ENCODE measurements at places on chromosomes 5 and 9. TPM values are rescaled to one million over a fixed set of nuclear protein-coding genes. Genes with fewer than 3 reads are reported as not detected.

ECM2 gene
- 0.39 TPM for total RNA-seq

GRCh38 chr5:42840269-42840668 lies 28.6 kb upstream of the SELENOP start:
- DNase-seq, result peak; percentile 33

DNA sequence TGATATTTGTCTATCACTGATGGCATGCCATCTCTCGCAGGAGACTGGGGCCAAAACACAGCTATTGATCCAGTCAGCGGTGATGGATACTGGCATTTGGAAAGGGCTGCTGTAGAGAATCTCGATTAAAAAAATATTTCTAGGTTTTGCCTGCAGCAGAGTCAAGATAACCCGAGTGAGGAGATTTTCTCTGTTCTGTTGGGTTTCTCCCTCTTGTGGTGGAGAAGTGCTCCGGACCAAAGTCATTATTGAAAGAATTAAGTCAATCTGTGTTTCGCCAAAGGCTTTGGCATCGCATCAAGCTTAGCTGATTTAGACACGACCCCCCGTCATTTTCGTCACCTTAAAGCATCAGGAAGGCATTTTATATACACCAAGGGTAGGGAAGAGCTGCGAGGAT lies 97.1 kb upstream of the IRX2 start:
- no peak for DNase-seq

TSLP gene
- not detected for total RNA-seq

DDX4 gene
- not detected for total RNA-seq

DNA sequence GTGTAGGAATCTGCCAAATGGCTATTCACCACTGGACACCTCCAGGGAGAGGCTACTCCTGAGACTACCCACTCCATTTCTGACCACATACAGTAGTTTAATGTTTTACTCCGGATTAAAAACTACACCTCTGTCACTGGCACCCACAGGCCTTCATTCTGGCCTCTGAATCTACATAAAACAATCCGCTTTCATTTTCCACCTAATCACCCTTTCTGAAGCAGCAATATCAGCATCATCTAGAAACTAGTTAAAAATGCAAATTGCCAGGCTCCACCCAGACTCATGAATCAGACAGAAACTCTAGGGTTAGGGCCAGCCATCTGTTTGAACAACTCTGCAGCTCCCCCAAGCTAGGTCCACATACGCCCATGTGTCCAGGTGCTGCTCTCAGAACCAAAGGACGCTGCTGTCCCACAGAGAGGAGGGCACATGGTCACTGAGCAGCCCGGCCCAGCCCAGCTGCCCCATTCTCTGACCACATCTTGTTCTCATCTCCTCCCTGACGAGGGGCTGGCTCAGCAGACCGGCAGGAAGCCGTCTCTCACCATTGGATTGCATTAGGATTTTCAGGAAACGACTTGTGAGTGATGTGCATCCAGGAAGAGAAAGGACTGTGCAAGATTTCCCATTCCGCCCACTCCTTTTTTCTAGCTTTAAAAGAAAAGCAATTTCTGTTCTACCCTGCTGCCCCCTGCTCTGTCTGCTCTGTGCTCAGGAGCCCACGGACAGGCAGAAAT lies 34.7 kb downstream of the ADAM19 start:
- peak; percentile 35 for DNase-seq

OTULINL gene
- total RNA-seq, result 23.2 TPM

GPSM1 gene
- total RNA-seq, result 58.2 TPM

- no peak for DNase-seq
These were observed 42.5 kb upstream of the PHF2 start for GRCh38 chr9:93533863-93534262.

SIL1 gene
- 100.0 TPM for total RNA-seq

TRUB2 gene
- total RNA-seq, result 36.2 TPM

CCNJL gene
- not detected for total RNA-seq

- no peak for DNase-seq
These were observed 97.5 kb downstream of the HSPA4 start for GRCh38 chr5:133149345-133149744.

BHMT2 gene
- total RNA-seq, result 0.27 TPM

EMB gene
- total RNA-seq, result not detected

- no peak for DNase-seq
These were observed 89.9 kb upstream of the MPDZ start for GRCh38 chr9:13369431-13369830.

SAXO1 gene
- total RNA-seq, result not detected

DNA sequence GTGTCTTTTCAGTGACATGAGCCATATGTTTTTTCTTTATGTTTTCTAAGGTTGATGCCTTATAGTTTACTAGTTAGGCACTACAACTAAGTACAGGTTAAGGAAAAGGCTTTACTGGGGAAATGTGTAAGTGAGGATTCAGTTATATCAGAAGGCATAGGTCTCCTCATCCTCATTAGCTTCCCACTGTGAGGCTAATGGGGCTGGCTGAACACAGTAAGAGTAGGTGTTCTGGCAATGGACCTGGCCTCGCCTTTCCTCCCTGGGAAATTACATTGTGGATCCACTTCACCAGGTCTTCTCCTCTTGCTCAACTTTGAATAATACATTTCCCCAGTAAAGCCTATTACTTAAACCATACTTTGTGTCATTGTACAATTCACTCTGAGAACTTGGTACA lies 225.5 kb downstream of the PTPRD start:
- no peak for DNase-seq

DNA sequence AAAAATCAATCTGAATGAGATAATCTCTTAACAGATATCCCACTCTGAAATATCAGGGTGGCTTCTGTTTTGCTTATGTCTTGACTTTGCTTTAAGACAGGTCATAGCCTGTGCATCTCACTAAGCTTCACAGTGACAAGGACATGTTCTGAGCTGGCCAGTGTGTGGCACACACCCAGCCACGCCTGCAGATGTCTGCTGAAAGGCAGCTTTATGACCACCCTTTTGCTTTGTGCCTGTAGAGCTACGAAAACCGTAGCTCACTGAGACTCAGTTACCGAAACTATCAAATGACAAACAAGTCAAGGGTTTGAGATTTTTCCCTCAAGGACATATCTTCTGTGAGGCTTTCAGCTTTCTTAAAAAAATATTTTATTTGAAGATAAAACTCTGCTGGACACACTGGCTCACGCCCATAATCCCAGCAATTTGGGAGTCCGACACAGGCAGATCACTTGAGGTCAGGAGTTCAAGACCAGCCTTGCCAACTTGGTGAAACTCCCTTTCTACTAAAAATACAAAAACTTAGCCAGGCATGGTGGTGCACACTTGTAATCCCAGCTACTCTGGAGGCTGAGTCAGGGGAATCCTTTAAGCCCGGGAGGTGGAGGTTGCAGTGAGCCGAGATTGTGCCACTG lies 233.2 kb downstream of the SPATA31A1 start:
- DNase-seq, result no peak

GRCh38 chr5:61450493-61451279 lies 118.6 kb downstream of the ZSWIM6 start:
- peak; percentile 51 for DNase-seq

DNA sequence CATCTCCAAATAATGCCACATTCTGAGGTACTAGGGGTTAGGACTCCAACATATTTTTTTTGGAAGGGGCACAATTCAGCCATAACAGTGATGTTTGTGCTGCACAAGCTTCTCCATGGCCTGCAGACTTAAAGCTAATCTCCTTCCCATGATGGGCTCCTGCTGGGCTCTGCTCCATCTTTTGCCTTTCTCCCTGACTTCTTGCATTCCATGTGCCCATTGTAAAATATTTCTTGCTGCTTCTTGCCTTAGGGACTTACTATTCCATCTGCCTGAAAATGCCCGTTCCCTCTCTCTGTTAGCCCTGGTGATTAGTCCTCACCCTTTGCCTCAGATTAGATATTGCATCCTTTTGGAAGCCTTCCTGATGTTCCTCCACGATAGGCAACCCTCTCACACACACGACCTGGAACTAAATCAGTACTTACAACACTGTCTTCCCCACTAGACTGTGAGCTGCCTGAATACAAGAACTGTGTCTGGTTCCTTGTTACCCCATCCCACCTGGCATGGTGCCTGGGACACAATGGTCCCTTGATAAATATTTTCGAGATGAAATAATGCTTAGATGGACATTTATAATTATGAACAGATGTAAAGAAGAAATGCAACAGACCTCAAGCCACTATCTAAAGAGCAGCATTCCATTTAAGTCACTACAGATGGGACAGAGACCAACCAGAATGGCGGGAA lies 33.5 kb downstream of the OR1J1 start:
- peak; percentile 71 for DNase-seq

DNA sequence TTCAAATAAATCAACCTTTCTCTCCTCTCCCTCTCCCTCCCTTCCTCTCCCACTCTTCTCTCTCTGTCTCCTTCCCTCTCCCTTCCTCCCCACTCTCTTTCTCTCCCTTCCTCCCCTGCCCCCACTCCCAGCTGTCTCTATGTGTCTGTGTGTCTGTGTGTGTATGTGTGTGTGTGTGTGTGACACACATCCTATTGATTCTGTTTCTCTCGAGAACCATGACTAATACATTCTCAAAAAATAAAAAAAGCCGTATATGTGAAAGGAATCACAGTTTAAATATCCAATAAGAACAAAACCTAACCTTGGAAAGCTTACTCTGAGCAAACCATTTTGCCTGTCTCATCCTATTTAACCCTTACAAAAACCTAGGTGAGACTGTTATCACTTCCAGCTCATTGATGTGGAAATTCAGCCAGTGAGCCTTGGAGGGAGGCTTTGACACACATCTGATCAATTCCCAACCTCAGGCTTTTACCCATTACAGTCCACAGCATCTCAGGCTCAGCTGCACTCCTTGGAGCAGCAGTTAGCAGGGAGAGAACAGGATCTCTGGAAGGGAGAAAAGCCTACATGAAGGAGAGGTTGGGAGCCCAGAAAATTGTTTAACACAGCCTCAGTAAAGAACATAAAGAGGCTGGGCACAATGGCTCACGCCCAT lies 8.3 kb downstream of the HSD17B3 start:
- no peak for DNase-seq

CAMK4 gene
- 3.8 TPM for total RNA-seq

DNA sequence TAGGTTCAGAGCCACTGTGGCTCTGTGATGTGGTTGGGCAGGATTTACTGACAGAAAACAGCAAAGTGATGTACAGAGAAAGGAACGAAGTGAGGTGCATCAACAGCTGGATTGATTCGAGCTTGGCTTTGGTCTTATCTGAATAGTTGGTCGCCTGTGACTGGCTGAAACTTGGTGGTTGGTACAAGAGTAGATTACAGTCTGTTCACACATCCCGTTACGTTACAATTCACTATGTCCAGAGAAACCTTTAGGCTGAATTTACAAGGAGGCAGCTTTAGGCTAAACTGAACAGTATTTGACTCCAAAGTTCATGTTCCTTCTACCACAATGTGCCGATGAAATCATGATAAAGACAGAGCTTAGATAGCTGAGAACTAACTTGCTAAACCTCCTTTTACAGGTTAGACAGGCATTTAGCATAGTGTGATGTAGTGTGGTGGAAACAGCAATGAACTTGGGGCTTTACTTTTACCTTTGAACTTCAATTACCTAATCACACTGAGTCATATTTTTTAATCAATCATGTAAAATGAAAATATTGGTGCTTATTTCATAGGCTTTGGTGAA lies 210.2 kb upstream of the PUM3 start:
- no peak for DNase-seq

SEC61B gene
- 241 TPM for total RNA-seq

KCNIP1 gene
- not detected for total RNA-seq

Measured in HFFc6 (cell line).